ENCODE measurements at places on chromosomes 13 and 19. TPM values are rescaled to one million over a fixed set of nuclear protein-coding genes. Genes with fewer than 3 reads are reported as not detected.
A peak's percentile ranks its signal among the peaks of the same experiment; 100 is the strongest.

GRCh38 chr19:33436360-33437345 is 63.1 kb downstream of the CEBPG start:
- peaks cover 2% of the 10 kb centered on the region for H3K36me3 ChIP-seq
- peaks cover 4% of the 10 kb centered on the region for H3K4me1 ChIP-seq
- DNase-seq = no peak
- H3K27ac ChIP-seq = peak overlapping the region; percentile 29
- no peaks in the 10 kb centered on the region for H3K27me3 ChIP-seq

DNA sequence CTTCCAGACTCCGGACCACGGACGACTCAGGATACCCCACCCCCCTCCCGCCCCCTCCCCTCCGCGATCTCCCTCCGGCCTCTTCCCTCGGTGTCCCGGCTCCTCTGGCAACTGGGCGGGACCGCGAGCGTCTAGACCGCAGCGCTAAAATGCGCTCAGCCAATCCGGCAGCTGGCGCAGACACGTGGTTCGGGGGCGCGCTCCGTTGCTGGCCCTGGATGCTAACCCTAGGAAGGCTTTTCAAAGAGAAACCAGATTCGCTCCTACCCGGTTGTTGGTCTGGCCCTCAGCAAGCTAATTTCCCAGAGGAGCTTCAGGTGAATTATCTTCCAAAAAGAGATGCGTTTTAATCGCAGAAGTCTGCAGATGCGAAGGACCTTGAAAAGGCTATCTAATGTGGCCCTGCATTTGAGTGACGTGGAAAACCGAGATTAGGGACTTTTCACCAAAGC is at the start of gene DZIP1:
TSS of gene DZIP1 (minus strand) at position 106 of the 452 bp plus-strand sequence. CDS start 2,677 bp downstream, outside the sequence.
- DNase-seq = no peak
- no peak within 1 kb of the TSS for H3K27ac ChIP-seq
- H3K36me3 ChIP-seq = no peaks in the 10 kb centered on the region
- H3K27me3 ChIP-seq = peaks cover 47% of the 10 kb centered on the region
- H3K4me3 ChIP-seq = peak within 1 kb of the TSS; percentile 75

The ELANE gene
- not detected for total RNA-seq

DNA sequence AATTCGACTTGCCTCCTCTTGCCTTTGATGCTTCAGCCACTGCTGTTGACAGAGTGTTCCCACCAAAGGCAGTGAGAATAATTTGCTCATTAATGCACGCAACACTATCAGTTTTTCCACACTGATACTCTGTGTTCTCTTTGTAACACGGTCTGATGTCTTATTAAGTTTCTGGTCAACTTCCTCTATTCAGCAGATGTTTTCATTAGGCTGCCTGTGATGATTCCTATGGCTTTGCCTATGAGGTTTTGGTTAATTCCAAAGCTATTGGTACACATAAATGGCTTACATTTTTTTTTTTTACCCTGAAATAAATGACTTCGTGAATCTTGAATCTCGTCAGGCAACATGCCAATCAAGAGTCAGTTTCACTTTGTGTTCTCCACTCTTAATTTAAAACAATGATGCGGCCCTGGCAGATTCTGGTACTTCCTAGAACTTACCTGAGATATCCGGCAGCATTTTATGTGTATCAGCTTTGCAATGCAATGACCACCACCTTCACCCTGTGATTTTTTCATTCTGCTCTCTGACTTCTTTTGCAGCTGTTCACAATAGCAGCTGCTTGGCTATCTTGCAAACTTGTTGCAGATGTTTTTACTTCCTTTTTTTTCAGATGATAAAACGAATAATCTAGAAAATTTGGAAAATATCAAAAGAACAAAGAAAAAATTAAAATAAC is 27.5 kb upstream of the KL start:
- no peaks in the 10 kb centered on the region for H3K36me3 ChIP-seq
- no peak for DNase-seq
- peaks cover 20% of the 10 kb centered on the region for H3K27me3 ChIP-seq
- peak overlapping the region; percentile 34 for H3K4me3 ChIP-seq
- no peak overlapping the region for H3K27ac ChIP-seq
- H3K4me1 ChIP-seq = no peaks in the 10 kb centered on the region

The ZNF85 gene
- 6.2 TPM for total RNA-seq

- no peaks in the 10 kb centered on the region for H3K36me3 ChIP-seq
- H3K27me3 ChIP-seq = no peaks in the 10 kb centered on the region
- H3K4me3 ChIP-seq = no peak overlapping the region
- H3K27ac ChIP-seq = no peak overlapping the region
- H3K4me1 ChIP-seq = no peaks in the 10 kb centered on the region
Measured at GRCh38 chr13:105847527-105848291, 687.8 kb downstream of the EFNB2 start.

The DMKN gene
- not detected for total RNA-seq

The DCT gene
- total RNA-seq = 0.16 TPM

The ZNF610 gene
- 0.30 TPM for total RNA-seq

The DGKH gene
- total RNA-seq = 10.7 TPM

GRCh38 chr13:63409791-63410351 is 1994.2 kb upstream of the PCDH20 start:
- no peak for DNase-seq
- H3K27me3 ChIP-seq = no peaks in the 10 kb centered on the region
- no peaks in the 10 kb centered on the region for H3K36me3 ChIP-seq

GRCh38 chr13:56351041-56351440 is 789.7 kb upstream of the PRR20A start:
- no peaks in the 10 kb centered on the region for H3K36me3 ChIP-seq
- no peak overlapping the region for H3K4me3 ChIP-seq

- H3K36me3 ChIP-seq = no peaks in the 10 kb centered on the region
- H3K27me3 ChIP-seq = peaks cover 8% of the 10 kb centered on the region
Measured at GRCh38 chr13:67232384-67232783, 2.2 kb upstream of the PCDH9 start.

DNA sequence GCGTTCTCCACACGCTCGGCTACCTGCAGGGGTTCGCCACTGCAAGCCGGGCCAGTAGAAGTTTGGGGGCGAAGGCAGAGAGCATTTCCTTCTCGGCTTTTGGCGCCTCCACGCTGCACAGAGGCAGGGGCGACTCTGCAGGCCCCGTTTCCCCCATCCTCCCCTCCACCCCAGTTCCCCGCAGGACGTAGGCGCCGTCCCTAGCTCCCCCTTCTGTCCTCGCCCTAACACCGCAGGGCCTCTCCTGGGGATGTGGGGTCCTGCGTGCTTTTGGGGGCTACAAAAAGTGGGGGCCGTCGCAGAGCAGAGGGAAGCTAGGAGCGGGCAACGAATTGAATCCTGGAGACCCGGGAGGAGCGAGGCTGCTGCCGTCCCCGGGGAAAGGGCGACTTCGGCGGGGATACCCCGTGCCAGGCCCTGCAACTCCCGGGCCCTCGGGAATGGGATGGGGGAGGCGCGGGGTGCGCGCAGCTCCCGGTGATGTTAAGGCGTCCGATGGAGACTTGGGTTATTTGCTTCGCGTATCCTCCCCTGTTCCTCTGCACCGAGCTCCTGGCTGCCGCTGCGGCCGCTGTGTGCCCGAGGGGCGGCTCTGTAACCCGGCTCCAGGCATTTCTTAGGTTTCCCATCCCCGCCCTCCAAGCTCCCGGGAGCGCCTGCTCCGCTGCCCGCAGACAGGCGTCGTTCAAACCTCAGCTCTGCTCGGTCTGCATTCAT is 255.9 kb upstream of the SOX21 start:
- no peaks in the 10 kb centered on the region for H3K36me3 ChIP-seq
- H3K27me3 ChIP-seq = peaks cover 71% of the 10 kb centered on the region
- peak overlapping the region; percentile 63 for H3K4me3 ChIP-seq
- peaks cover 3% of the 10 kb centered on the region for H3K4me1 ChIP-seq
- DNase-seq = no peak

DNA sequence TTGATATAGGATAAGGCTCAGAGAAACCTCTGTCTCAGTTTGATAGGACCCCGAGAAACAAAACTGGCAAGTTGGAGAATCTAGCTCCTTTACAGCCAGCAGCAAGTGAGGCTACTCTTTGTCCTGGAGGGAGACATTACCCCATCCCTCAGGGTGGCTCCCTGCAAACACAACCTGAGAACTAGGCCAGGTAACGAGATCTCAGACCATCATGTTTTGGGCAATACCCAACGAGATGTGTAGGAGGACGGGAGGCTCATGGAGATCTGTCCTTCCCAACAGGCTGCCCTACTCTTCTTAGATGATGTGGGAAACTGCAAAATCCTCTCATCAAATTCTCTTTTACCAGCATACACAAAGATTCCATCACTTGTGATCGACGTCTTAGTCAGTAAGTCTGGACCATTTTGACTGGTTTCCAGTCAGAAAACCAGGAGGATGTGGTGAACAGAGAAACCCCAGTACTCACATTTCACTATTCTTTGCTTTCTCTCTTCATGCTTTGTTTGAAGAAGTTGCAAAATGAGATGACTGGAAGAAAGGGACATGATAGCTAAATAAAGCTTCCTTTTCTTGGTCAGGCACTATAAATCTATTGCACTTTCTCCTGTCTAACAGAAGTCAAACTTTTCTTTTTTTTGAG is 6.0 kb upstream of the CTU1 start:
- H3K36me3 ChIP-seq = no peaks in the 10 kb centered on the region
- peaks cover 17% of the 10 kb centered on the region for H3K4me1 ChIP-seq
- H3K27me3 ChIP-seq = no peaks in the 10 kb centered on the region
- H3K27ac ChIP-seq = no peak overlapping the region
- no peak overlapping the region for H3K4me3 ChIP-seq

The CLC gene
- 8.2 TPM for total RNA-seq

- peaks cover 3% of the 10 kb centered on the region for H3K4me1 ChIP-seq
- no peak overlapping the region for H3K4me3 ChIP-seq
- peaks cover 39% of the 10 kb centered on the region for H3K27me3 ChIP-seq
- DNase-seq = no peak
- H3K36me3 ChIP-seq = no peaks in the 10 kb centered on the region
- H3K27ac ChIP-seq = no peak overlapping the region
Measured at GRCh38 chr19:32287086-32287485, 58.3 kb upstream of the ZNF507 start.

GRCh38 chr13:51625555-51626345 is 41.5 kb downstream of the WDFY2 start:
- H3K27me3 ChIP-seq = no peaks in the 10 kb centered on the region
- H3K4me1 ChIP-seq = peaks cover 47% of the 10 kb centered on the region
- no peak for DNase-seq
- peak overlapping the region; percentile 81 for H3K27ac ChIP-seq
- H3K36me3 ChIP-seq = peaks cover 2% of the 10 kb centered on the region
- H3K4me3 ChIP-seq = no peak overlapping the region

The ICAM1 gene
- 28.1 TPM for total RNA-seq

DNA sequence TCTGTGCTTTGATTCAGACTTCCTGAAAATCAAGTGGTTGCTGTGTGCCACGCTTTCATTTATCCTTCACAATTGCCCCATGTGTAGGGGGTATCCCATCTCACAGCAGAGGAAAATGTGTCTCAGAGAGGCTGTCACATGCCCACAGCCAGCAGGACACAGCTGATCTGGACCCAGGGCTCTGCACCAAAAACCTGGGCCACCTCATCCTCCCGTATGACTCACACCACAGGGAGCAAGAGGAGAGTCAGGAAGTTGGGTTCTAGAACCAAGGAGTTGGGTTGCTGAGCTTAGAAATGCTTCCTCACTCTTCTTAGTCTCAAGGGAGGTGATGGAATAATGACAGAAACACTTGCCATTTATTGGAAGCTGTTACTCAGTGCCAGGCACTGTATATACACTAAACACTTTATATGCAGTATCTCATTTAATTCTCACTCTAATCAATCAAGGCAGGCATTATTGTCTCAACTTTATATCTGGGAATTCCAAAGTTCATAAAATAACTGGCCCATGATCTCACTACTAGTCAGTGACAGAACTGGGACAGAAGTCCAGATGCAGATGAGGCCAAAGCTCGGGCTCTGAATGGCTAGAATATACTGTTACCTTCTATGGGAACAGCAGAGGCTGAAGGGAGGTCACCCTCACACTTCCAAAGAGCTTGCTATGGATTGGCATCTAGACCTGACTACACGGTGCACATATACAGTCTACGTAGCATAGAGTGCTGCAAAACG is 47.7 kb upstream of the ATP12A start:
- H3K27me3 ChIP-seq = no peaks in the 10 kb centered on the region
- no peaks in the 10 kb centered on the region for H3K4me1 ChIP-seq
- H3K4me3 ChIP-seq = no peak overlapping the region
- H3K36me3 ChIP-seq = no peaks in the 10 kb centered on the region

DNA sequence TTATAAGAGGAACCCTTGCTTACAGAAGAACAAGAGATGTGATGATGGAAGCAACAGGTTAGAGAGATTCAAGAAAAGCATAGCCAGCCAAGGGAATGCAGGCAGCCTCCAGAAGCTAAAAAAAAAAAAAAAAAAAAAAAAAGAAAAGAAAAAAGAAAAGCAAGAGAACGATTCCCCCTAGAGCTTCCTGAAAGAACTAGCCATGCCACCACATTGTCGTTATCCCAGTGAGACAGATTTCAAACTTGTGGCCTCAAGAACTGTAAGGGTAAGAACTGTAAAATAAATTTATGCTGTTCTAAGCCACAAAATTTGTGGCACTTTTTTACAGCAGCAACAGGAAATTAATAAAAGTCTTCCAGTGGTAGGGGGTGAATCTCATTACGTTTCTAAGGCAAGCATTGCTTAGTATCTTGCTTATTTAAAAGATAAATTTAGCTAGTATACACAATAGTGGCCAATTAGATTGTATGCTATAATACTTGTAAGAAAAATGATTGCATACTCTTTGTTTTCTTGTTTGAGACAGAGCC is 21.8 kb downstream of the RFXAP start:
- no peaks in the 10 kb centered on the region for H3K27me3 ChIP-seq
- peaks cover 2% of the 10 kb centered on the region for H3K4me1 ChIP-seq
- H3K36me3 ChIP-seq = no peaks in the 10 kb centered on the region
- no peak overlapping the region for H3K27ac ChIP-seq
- DNase-seq = no peak
- no peak overlapping the region for H3K4me3 ChIP-seq

The NAXD gene
- 22.9 TPM for total RNA-seq

The KCNN1 gene
- total RNA-seq = not detected

GRCh38 chr13:94947392-94947791 is 235.0 kb upstream of the SOX21 start:
- no peaks in the 10 kb centered on the region for H3K36me3 ChIP-seq
- no peaks in the 10 kb centered on the region for H3K4me1 ChIP-seq
- H3K27me3 ChIP-seq = peaks cover 38% of the 10 kb centered on the region
- no peak overlapping the region for H3K27ac ChIP-seq

The CCNA1 gene
- total RNA-seq = not detected

GRCh38 chr19:56321254-56321988 is 6.8 kb upstream of the ZSCAN5A start:
- H3K27ac ChIP-seq = no peak overlapping the region
- DNase-seq = no peak
- peaks cover 3% of the 10 kb centered on the region for H3K4me1 ChIP-seq
- H3K36me3 ChIP-seq = peaks cover 11% of the 10 kb centered on the region

DNA sequence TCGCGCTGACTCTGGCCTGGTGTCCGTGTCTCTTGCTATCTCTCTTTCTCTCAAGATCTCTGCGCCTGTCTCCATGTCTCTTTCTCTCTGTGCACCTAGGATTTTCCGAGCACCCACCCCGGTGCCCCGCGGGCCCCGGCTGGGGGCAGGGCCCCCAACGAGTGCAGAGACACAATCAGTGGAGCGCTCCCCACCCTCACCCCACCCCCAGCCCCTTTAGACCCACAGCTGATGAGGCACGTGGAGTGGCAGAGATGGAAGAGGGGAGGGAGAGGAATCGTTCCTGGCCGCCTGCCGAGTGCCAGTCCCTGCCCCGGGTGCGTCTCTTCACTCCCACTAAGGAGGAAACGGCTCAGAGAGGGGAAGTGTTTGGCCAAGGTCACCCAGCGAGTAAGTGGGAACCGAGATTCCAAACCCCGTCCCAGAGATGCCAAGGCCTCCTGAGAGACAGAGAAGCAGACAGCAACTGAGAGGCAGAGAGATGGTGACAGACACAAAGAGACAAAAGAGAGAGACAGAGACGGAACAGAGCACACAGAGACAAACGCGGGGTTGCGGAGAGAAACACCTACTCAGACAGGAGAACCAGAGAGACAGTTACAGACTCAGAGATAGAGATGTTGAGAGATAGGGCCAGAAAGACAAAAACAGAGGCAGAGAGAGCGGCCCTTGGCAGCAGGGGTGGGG is 626 bp upstream of the BCL3 start:
- H3K4me3 ChIP-seq = peak overlapping the region; percentile 99
- no peaks in the 10 kb centered on the region for H3K27me3 ChIP-seq
- H3K36me3 ChIP-seq = peaks cover 6% of the 10 kb centered on the region
- H3K27ac ChIP-seq = peak overlapping the region; percentile 98
- DNase-seq = no peak

The TEX29 gene
- not detected for total RNA-seq
